ENCODE measurements at places on chromosomes 12 and 14.

DNA sequence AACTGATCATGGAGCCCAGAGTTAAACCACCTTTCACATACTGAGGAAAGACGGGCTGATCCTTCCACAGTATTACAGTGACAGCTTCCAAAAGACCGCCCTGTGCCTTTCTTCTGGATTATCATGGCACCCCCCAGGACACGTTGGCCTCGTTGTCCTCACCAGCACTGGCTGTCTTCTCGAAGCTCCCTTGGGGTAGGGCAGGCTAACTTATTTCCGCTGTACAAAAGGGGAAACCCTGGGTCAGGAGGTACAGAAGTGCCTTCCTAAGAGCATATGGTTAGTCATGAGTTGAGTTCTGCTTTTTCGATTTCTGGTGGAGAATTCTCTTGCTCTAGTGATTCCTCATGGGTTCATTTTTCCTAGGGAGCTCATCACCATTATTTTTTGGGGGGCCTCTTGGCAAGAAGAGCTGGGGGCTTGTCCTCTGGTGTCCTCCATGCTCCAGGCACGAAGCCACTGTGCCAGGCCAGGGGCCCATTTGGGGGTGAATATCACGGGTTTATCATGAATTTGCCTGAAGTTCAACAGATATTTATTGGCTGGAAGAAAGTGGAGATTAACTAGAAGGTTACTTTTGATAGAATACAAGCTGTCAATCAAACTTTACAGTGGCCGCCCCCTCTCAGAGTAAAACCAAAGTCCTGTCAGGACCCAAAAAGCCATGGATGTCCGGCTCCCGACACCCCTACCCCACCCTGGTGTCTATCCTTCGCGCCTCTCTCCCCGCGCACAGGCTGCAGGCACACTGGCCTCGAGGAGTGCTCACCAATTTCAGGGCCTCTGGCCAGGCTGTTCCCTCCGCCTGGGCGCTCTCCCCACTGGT is 8.8 kb upstream of the TRAF3 start:
- DNase-seq: no peak

GRCh38 chr12:32016680-32017482 is 57.7 kb downstream of the RESF1 start:
- no peak for DNase-seq

- peak; percentile 49 for DNase-seq
These were observed 430.9 kb downstream of the ATP23 start for GRCh38 chr12:58372298-58372697.

GRCh38 chr12:29533815-29534489 is 36.5 kb upstream of the OVCH1 start:
- no peak for DNase-seq

- no peak for DNase-seq
These were observed 62.0 kb downstream of the PLEKHA5 start for GRCh38 chr12:19191563-19191962.

- peak; percentile 81 for DNase-seq
These were observed 88.0 kb upstream of the TMEM260 start for GRCh38 chr14:56491299-56492285.

DNA sequence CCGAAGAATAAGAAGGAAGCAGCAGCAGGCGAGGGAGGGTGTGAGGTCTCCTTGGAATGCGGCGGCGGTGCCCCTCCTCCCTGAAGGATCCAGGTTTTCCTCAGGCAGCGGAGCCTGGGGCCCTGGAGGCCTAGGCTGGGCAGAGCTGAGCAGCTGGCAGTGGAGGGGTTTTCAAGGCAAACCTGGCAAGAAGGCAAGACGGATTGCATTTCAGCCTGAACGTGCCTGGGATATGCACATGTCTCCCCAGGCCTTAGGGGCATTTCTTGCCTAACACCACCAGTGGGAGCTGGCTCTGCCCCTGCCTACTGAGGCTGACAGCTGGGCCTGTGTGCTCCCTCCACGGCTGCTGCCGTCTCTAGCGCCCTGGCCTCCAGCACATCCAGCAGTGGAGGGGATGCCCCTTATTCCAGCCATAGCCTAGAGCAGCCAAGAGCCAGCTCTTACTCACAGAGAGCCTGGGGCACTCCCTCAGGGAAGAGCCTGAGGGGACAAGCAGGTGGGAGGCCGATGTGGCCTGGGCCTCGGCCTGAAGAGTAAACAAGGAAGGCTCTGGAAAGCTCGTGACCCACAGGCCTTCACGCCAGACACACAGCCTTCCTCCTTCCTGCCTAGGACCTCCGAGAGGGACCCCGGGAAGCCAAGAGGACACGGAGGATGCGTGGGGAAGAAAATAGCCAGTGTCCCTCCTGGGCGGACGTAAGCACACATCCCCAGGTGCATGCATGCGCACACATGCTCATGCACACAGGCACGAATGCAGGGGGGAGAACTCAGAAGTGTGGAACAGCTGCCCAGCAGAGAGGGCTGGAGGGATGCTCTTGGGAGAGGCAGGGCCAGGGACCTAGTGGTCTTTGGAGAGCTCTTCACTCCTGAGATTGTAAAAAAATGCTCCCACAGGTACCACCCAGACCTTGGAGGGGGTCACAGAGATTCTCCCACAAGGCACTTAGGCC is 23.0 kb upstream of the EIF2B2 start:
- DNase-seq: peak; percentile 66

DNA sequence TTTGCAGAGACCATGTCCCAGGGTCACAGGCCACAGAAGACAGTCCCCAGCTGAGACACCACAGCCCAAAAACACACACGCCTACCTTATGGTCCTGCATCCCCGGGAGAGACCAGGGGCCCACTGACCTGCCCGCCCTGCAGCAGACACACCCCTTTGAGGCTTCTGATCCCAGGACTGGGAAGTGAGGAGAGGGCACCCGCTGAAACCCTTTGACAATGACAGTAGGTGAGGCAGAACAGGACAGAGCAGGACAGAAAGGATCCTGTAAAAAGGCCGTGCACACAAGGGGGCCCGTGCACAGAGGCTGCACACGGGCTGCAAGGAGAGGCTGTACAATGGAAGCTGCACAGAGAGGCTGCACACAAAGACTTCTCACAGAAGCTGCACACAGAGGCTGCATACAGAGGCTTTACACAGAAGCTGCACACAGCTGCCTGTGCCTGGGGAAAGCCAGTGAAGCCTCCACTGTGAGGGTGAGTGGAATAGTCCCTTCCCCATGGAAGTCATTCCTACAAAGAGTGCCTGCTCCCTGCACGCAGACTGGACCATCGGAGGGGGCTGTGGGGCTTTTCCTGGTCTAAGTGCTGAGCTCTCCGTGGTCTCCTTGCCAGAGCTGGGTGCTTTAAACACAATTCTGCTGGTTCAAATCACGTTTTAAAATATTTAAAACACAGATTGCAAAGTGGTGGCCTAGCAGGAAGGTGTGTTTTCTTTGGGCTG is 16.6 kb upstream of the SFSWAP start:
- DNase-seq: no peak

DNA sequence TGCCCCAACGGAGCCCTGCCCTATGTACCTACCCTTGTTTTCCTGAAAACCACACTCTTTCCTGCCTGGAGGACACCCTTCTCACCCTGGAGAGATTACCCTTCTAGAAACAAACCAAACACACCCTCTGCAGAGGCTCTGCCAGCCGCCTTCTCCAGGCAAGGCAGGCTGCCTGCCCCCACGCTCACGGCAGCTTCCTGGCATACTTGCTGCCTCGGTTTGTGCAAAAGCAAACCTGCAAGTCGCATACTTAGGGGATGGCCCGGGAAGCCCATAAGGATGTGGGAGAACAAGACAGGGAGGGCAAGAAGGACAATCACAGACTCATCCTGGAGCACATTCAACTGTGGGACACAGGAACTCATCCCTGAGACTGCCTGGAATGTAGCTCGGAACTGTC is 154.0 kb upstream of the DIO3 start:
- DNase-seq: no peak

GRCh38 chr14:28242895-28243294 is 523.7 kb upstream of the FOXG1 start:
- DNase-seq: no peak

- DNase-seq: no peak
These were observed 97.8 kb upstream of the PCED1B start for GRCh38 chr12:46981622-46982021.

DNA sequence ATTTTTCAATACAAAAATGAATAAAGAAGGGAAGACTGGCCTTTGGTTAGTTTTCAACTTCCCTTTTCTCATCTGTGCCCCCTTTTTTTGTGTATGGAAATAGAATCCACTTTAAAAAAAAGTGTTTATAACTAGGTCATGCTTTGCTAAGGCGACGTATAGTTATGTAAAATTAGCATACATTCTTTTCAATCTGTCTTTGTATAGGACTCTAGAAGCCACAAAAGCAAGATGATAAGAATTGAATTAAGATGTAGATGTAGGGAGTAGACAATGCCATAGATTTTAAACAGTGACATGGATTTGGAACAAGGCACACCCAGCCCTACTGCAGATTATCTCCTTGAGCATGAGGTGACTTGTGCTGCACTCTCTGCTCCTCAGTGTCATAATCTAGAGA is 354.3 kb downstream of the TMTC2 start:
- no peak for DNase-seq

DNA sequence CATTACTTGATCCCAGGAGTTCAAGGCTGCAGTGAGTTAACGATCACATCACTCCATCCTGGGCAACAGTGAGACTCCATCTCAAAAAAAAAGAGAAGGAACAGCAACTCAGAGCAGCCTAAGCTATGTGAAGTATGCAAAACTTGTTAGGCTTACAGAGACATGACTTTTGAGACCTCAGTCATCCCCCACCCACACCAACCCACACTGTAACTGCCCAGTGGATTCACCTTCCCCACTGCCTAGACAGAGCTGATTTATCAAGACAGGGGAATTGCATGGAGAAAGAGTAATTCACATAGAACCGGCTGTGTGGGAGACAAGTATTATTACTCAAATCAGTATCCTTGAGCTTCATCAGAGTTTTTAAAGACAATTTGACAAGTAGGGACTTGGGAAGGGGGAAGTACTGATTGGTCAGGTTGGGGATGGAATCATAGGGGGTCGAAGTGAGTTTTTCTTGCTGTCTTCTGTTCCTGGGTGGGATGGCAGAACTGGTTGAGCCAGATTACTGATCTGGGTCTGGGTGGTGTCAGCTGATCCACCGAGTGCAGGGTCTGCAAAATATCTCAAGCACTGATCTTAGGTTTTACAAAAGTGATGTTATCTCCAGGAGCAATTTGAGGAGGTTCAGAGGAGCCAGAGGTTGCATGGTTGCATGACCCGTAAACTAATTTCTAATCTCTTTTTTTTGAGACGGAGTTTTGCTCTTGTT is 6.2 kb upstream of the WDR89 start:
- no peak for DNase-seq

- peak; percentile 27 for DNase-seq
These were observed 9.4 kb upstream of the SMARCD1 start for GRCh38 chr12:50075808-50076170.
